Activated naive CD4-positive, alpha-beta T cell (primary cell): ENCODE measurements at places on chromosomes 4 and X.

- DNase-seq = no peak
Observed at GRCh38 chr4:86895692-86896488, 3.7 kb upstream of the C4orf36 start.

DNA sequence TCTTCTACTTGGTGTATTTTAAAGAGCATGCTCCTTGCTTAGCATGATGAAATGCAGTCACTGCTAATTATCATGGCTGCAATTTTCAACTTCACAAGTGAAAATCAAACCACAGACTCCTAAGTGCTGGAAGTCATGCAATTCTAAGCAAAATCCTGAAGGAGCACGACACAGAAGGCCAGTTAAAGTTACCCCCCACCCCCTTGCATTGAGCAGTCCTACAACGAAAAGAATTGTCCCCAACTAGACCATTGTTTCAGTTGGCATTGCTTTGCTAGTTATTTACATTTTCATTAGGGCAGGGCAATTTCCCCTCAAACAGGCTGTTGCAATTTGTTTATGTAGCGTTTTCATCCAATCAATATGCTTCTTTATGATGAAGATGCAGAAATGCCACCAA, 321.2 kb downstream of the PCDH7 start:
- DNase-seq = no peak

GRCh38 chr4:7194251-7195140, 2.2 kb downstream of the SORCS2 start:
- DNase-seq = no peak

DNA sequence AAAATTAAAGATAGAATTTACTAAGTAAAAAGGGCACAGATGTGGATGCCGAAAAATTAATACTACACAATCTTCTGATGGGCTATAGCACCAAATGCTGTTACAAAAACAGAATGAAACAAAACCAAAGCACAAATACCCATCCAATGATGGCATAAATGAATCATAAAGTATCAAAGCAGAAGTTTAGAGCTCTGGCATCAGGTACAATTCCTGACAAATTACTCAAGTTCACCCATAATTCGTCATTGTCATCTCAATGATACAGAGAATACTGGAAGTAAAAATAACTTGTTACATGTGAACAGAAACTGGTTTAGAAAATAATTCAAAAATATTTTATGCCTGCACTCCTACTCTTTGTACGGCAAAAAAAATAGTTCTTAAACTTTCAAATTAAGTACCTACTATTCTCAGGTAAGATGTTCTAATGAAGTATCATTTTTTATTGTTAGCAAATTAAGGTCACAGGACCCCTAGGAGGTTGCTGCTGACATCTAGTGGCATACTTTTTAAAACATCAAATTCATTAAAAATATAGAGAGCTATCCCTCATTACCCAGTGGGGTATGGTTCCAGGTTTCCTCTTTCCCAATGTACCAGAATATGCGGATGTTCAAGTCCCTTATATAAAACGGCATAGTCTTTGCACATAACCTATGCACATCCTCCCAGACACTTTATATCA, 126.1 kb downstream of the INPP4B start:
- DNase-seq = no peak

GRCh38 chrX:65635378-65635777, 32.1 kb upstream of the MSN start:
- DNase-seq = no peak

- no peak for DNase-seq
Observed at GRCh38 chr4:2457481-2458295, 11.2 kb upstream of the RNF4 start.

GRCh38 chr4:26061248-26061986, 147.4 kb downstream of the SMIM20 start:
- no peak for DNase-seq

DNA sequence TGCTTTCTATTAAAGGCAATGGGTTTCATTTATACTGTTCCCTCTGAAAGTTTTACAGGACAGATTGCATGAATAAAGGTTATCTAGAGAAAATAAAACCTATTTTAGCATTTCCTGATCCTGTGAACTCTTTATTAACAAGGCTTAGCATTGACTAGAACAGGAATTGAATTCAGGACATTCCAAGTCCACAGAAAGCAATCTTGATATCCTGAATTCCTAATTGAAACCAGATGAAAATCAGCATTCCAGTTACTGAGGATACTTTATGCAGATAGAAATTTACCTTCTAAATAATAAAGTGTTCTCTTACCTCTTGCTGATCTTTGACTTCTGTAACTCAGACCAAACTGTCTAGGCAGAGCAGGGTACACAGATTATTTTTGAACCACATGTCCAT, 151.4 kb downstream of the ZNF518B start:
- DNase-seq = no peak

DNA sequence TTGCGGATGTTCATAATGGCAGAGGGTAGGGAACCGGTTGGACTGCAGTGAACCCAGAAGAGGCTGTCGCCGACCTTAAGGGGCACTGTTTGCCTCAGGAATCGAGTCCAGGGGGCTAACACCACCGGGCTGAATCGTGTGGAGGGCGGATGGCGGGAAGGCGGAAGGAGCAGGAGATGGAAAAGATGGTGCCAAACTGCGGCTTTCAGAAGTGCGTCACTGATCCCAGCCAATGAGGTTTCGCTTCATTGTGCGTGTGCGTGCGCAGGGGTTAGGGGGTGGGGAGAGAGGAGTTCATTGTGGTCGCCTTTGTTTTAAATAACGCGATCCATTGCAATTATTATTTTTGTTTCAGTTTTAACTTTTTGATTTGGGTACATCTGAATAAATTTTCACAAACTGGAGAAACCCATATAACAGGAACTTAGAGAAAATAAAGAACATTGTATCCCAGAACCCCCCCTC, at the start of gene NAA11:
Gene NAA11 (minus strand): TSS at position 198 of the 465 bp plus-strand sequence. CDS start 184 bp downstream, at position 14.
- DNase-seq = no peak

- DNase-seq = peak; percentile 9
Observed at GRCh38 chr4:108168160-108168670, 517 bp downstream of the LEF1 start.

- DNase-seq = no peak
Observed at GRCh38 chrX:101136235-101136634, 38.2 kb downstream of the CENPI start.

DNA sequence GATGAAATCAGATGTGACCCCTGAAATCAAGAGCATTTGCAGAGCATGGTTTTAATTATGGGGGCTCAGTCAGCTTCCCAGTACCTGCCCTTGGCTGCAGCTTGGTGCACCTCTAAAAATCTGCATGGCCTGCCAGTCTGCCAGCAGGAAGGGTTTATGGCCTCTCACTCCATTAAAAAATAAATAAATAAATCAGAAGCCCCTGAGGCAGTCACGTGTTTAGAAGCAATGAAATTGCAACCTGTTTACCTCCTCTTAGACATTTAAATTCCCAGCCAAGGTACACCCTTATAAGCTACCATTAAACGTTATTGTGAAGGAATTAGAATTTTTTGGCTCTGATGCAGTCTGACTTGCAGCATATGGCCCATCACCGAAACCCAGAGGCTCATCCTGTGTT, 114.0 kb upstream of the LDB2 start:
- DNase-seq = no peak

- DNase-seq = no peak
Observed at GRCh38 chr4:1091561-1091995, 21.8 kb downstream of the RNF212 start.

DNA sequence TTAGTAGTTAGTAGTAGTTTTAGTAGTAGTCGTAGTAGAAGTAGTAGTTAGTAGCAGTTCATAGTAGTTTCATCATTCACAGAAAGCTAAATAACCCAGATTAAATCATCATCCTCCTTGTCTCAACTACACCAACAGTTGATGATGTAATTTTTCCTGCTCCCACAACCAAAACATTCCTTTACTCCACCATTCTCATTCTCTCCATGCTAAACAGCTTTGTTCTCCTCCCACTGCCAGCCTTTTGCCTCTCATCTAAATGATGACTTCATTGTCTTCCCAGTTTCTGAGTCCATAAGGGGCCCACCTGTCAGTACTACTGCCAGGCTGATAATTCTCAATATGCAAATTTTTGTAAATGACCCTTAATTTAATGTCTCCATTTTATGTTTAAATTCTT, 68.9 kb downstream of the ARHGAP24 start:
- no peak for DNase-seq

GRCh38 chr4:80831383-80832361, 198.8 kb upstream of the BMP3 start:
- DNase-seq = no peak

GRCh38 chr4:92634882-92635281, 331.1 kb downstream of the GRID2 start:
- DNase-seq = no peak

DNA sequence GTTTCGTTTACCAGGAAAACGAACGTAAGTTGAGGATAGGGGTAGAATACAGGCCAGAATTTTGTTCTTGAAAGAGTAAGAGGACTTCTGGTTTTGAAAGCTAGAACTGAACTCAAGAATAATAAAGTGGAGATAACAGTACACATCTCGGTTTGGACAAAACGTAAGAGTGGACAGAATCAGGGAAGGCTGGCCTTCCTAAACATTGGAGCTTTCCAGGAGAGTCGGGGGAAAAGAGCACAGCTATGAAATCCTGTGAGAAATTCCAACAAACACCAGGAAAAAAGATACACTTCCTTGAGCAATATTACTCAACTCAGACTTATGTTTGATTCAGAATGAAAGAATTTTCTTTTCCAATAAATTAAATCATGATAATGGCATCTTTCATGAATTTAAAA, 1.2 kb downstream of the CTSO start:
- DNase-seq = no peak

DNA sequence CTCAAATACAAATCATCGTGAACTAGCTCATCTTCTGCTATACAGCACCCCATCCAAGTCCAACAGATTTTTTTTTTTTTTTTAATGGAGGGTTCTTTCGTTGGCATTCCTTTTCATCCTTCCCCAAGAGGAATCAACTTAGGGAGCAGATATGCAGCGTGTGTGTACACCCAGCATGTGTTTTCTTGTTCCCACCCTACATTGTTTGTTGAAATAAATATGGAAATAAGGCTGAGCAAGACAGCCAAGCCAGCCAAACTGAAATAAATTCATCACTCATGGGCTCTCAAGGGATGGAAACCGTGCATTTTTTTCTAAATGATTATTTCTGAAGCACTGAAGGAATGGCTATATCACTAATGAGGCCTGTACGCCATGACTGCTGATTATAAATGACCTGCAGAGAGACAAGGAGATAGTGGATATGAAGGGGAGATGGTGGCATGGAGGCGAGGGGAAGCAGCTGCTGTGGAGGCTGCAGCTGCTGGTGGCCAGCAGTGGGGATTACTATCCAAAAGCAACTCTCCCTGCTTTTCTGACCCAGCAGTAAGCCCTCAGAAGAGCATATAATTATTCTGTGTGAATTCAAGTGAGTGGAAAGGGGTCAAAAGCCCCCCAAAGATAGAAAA, 173.9 kb downstream of the MGST2 start:
- DNase-seq = no peak

- DNase-seq = no peak
Observed at GRCh38 chrX:10741550-10741949, 121.2 kb upstream of the MID1 start.

DNA sequence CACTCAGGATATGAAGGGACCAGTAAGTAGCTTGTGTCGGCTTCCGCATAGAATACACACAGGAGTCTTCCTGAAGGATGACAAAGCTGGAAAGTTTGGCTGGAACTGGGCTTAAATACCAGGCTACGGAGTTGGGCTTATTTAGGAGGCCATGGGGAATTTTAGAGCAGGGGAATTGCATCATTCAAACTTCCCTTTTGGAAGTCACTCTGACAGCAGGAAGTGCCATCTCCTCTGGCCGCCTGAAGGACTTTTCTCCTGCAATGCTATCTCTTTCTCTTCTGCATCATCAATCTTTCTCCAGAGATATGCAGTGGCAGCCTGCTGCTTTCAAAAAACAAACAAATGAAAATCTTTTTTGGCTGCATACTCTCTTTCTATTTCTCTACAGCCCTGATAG, 48.4 kb upstream of the PAK3 start:
- DNase-seq = no peak

DNA sequence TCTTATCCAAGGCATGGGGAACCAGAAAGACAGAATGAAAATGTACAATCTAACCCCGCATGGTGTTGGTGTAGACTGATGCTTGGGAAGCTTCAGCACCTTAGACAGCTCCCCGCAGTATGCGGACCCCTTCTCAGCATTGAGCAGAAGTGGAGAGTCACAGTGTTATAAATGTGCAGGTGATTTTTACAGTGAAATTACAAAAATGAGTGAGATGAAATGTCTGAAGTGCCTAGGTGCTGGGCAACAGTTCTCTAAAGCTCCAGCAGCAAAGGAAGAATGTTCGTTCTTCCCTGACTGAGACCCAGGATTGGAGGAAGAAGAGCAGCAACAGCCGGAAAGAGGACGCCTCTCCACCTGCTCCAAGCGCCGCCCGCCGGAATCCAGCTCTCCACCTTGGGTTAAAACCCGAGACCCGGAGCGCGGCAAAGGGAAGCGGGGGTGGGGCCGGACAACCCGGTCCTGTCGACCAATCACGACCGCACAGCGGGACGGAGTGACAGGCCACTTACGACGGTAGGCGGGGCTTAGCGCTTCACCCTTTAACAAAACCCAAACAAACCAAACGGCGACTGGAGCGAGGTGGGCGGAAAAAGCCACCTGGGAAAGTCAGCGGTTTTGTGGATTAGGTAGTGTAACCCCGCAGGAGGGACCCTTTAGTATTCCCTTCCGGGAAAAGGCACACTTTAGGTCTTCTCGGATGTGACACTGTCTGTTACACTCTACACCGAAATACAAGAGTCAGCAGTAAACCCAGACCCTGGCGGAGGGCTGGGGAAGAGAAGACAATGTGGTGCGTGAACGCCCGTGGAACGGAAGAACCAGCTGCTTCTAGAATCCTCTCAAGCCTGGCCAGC, at the start of gene GLRA3:
Gene GLRA3 (minus strand): TSS at position 403 of the 857 bp plus-strand sequence. CDS start 436 bp downstream, outside the sequence.
- DNase-seq = no peak

DNA sequence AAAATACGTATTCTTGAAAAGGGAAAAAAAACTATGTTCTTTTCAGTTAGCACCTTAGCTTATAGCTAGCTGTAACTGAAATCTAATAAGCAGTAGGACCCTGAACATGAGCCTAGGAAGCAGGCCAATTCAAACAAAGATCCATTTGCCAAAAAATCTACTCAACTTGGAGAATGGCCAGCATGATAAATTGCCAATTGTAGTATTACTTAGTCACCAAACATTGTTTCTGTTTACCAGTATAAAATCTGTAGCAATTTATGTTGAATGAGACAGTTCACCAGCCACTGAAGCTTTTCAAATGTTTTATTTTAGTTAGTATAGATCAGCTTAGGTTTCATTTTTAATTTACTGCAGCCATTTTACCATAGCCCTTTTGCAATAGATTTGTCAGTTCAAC, 323.6 kb upstream of the DIPK2B start:
- no peak for DNase-seq

GRCh38 chr4:111178231-111178630, 555.4 kb upstream of the PITX2 start:
- DNase-seq = no peak

- no peak for DNase-seq
Observed at GRCh38 chr4:138507522-138507921, 265.4 kb upstream of the SLC7A11 start.

GRCh38 chr4:53682196-53682595, 90.9 kb upstream of the LNX1 start:
- no peak for DNase-seq

DNA sequence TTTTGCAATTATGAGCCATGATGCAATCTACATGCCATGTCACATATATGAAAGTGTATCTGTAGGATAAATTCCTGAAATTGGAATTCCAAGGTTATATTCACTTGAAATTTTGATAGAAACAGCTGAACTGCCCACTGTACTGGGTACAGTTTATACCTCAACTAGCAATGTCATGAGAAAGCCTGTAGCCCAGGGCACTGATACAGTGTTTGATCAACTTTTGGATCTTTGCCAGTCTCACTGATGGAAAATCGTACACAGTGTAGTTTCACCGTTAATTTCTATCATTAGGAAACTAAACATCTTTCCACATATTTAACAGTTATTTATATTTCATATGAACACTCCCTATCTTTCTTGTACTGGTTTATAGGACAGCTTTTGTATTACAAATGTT, 34.2 kb downstream of the TAPT1 start:
- DNase-seq = no peak
